ENCODE measurements at places on chromosomes 5 and 9. TPM values are rescaled to one million over a fixed set of nuclear protein-coding genes. Genes with fewer than 3 reads are reported as not detected.

DNA sequence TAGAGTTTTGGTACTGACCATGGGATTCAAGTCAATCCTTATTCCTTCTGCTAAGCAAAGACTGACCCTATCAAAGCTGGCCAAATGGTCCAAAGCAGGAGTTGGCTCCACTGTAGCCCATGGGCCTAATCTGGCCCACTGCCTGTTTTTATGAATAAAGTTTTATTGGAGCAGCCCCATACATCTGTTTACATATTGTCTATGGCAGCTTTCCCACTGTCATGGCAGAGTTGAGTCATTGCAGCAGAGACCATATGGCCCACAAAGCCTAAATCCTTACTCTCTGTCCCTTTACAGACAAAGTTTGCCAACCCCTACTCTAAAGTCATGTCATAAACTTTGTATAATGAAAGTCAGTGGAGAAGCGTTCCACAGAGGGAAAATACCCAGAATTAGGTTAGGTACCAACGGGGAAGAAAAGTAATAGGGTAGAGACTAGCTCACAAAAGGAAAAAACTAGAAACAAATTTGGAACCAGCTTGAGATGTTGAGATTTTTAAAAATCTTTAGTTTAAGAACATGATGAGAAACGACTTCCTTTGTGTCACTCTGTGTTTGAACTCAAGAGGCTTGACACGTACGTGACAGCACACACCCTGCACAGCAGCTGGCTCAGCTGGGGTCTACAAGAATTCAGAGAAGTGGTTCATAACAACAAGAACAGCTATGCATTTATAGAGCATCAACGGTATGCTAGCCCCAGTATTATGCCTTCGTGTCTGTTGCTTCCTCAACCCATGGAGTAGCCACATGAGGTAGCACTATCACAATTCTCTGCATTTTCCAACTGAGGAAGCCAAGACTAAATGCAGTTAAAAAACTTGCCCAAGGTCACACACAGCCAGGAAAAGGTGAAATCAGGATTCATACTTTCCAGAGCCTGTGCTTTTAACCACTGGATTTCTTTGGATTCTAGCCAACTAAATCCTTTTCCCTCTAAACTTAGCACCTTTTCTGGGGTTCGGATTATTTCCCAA, 198.9 kb upstream of the WWC1 start:
- no peak for DNase-seq

GRCh38 chr9:97293207-97293721, 14.2 kb upstream of the CCDC180 start:
- DNase-seq: no peak

GRCh38 chr5:131607418-131607817, 27.6 kb downstream of the RAPGEF6 start:
- no peak for DNase-seq

DNA sequence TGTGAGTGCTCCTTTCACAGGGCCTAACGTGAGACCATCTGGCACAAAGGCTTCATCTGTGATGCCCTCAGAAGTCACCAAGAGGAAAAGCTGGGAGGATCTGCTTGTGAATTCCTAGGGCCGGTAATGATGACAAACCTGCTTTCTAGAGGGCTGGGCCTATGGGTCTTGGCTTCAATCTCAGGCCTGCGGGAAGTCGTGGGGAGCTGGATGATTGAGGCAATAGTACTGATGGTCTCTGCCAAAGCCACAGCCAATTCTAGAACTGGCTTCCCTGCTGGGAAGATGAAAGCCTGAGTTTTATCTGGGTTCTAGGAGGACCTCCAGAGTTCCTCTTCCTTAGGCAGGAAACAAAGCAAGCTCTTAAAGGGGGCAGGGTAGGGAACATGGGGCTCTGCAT, 102.7 kb downstream of the TMEM215 start:
- DNase-seq: no peak

DNA sequence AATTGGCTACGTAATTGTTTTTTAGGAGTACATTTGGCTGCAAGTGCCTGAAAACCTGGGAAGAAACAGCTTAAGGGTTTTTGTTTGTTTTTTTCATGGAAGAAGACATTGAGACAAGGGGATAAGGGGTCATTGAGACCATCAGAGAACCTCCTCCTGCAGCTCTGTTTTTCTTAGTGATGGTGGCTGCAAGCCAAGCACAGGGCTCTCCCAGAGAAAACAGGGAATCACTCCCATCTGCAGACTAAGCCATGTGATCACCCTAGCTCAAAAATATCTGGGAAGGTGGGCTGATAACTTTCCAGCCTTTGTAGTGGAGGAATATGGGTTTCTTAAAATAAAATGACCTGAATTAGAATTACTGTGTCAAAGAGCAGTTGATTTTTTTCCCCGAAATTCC, 25.1 kb downstream of the PALM2AKAP2 start:
- no peak for DNase-seq

GRCh38 chr5:135054546-135054945, 20.5 kb upstream of the PITX1 start:
- no peak for DNase-seq

GRCh38 chr5:98877600-98877999, 51.2 kb downstream of the CHD1 start:
- DNase-seq: no peak

GRCh38 chr5:5822729-5823257, 400.3 kb downstream of the ICE1 start:
- no peak for DNase-seq

- DNase-seq: no peak
These were observed 47.8 kb upstream of the EQTN start for GRCh38 chr9:27344776-27345175.

- no peak for DNase-seq
These were observed 69.2 kb downstream of the CDK5RAP2 start for GRCh38 chr9:120510816-120511215.

DNA sequence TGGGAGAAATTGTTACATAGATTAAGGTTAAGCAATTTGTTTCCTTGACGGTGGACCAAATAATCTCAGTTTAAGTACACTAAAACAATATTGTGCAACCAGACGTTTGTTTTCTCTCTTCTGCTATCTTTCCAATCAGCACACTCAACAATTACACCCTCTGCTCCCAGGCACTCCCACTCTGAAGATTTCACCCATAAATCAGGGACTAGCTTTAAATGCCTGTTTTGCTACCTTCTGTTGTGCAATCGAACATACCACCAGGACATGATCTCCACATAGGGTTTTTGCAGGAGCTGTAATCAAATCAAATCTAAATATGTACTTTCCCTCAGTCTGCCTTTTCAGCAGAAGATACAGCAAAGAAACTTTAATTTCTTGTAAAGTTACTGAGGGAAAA, 405.8 kb upstream of the TLE4 start:
- no peak for DNase-seq

DNA sequence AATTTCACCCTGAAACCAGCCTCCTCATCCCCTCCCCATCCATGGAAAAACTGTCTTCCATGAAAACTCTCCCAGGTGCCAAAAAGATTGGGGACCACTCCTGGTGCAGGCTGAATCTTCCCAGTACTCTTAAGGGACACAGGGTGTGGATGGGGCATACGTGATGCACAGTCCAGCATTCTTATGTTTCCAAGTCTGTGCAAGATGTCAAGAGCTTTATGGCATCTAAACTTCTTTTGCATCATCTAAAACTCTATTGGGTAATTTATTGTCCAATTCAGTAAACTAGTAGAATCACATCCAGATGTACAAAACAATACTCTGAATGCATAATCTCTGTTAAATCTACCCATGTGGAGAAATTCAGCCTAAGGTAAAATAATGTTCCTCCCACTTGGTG, 9.3 kb upstream of the FGD3 start:
- no peak for DNase-seq

GRCh38 chr5:85441156-85441555, 1056.5 kb upstream of the EDIL3 start:
- DNase-seq: no peak

DNA sequence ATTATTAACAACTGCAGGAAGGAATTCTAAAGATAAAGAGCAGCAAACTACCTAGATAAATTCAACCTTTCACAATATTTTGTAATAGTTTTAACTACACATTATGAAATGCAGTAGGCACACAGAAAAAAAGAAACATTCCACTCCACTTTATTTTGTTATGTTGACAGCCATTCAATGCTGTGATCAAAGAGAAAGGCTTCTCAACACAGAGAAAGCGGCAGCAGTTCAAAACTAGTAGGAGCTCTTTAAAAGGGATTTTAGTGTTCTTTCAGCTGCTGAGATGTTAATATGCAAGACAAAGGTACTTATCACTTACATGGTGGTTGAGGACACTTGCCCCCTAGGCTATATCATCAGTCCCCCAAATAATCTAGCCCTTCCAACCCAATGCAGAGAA, 11.6 kb downstream of the CEMIP2 start:
- no peak for DNase-seq

DNA sequence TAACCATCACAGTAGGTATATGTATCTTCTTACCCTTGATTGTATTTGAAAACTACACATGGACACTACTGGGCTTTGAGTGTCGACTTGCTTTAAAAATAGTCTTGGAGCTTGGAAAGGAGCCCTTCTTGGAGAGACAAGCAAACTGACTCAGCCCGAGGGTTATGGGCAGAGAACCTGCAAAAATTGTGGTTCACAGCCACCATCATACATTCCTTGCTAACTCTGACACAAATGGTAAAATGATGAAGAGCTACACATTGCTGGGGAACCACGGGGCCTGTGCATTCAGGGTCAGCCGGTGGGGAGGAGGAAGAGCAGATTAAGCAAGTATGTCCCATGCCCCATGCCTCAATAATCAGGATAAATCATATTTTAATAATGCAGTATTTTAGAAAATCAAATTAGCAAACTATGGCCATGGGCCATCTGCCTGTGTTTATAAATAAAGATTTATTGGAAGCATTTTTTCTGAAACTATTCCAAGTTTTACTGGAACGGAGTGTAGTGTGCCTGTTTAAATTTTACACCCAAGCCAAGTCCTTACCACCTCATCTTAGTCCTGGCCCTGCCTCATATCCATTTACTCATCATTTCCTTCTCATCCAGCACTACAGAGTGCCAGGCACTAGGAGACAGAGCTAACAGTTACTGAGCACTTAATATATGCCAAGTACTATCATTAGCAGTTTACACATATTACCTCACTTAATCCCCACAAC, 195.7 kb downstream of the PALM2AKAP2 start:
- no peak for DNase-seq

DNA sequence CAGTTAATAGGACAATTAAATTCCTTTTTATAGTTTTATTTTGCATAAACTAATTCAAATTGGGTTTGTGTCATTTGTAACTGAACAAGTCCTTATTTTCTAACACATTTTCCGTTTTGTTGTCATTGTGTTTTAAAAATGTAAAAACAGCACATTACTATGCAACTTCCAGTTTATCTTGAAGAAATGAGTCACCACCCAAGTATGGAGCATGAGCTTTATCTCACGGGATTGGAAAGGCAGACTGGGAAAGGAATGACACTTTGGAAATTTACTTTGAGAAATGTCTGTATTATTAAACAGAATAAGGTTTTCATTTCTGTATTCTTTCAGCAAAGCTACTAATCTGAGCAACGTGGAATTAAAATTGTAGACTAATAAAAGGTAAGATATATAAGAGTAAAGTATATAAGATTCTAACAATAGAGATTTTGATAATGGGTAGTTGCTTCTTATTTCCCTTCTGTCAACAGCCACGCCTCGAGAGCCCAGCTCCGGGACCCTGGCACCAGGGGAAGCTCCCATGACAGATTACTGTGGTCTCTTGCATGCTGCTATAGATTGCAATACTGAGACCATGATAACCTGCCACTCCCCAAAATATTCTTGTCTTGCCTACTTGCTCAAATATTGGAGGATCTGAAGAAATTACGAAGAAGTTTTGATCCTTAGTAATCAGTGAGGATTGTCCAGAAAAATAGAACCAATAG, 433.1 kb downstream of the CHSY3 start:
- DNase-seq: no peak

SLC25A2 gene
- not detected for polyA plus RNA-seq

FGF1 gene
- polyA plus RNA-seq: 28.3 TPM

SLC25A48 gene
- polyA plus RNA-seq: 3.4 TPM

PAPPA gene
- polyA plus RNA-seq: 4.1 TPM

CKMT2 gene
- 7.4 TPM for polyA plus RNA-seq

ASTN2 gene
- 15.1 TPM for polyA plus RNA-seq

DBH gene
- polyA plus RNA-seq: 0.62 TPM

Data from right renal cortex interstitium (tissue), 3 donors.